ENCODE measurements at places on chromosomes 16 and 17.
A peak's percentile ranks its signal among the peaks of the same experiment; 100 is the strongest.

DNA sequence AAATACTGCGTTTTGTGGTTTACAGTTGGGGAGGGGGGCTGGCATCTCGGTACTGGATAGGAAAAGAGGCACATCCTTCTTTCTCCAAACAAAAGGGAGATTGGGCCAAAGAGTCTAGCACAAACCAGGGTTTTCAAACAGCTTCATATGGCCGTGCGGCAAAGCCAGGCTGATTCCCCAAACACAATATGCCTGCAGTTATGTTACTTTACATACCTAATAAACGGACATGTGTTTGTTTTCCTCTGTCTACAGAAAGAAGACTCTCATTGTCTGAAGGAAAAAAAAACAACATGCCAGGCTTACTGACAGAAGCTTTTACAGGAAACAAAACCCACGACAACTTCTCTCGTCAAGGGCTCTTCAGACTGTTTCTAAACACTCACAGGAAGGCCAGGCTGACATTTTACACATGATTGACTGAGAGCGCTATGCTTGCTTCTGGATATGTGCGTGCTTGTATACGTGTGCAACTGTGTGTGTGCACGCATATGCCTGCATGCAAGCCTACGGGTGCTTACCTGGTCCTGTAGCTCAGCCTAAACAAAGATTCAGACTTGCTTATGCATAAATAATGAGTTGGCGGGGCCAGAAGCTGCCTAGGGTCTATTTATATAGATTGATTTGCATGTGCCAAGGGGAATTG lies 461.0 kb upstream of the C16orf82 start:
- peaks cover 7% of the 10 kb centered on the region for H3K4me1 ChIP-seq
- no peak for DNase-seq
- H3K27ac ChIP-seq = no peak overlapping the region
- no peak overlapping the region for H3K4me3 ChIP-seq
- H3K27me3 ChIP-seq = no peaks in the 10 kb centered on the region

GRCh38 chr17:19271780-19272357 lies 34.7 kb downstream of the EPN2 start:
- H3K36me3 ChIP-seq = peaks cover 14% of the 10 kb centered on the region
- H3K27me3 ChIP-seq = no peaks in the 10 kb centered on the region
- DNase-seq = no peak
- H3K4me1 ChIP-seq = peaks cover 25% of the 10 kb centered on the region
- no peak overlapping the region for H3K4me3 ChIP-seq
- H3K27ac ChIP-seq = peak overlapping the region; percentile 68

DNA sequence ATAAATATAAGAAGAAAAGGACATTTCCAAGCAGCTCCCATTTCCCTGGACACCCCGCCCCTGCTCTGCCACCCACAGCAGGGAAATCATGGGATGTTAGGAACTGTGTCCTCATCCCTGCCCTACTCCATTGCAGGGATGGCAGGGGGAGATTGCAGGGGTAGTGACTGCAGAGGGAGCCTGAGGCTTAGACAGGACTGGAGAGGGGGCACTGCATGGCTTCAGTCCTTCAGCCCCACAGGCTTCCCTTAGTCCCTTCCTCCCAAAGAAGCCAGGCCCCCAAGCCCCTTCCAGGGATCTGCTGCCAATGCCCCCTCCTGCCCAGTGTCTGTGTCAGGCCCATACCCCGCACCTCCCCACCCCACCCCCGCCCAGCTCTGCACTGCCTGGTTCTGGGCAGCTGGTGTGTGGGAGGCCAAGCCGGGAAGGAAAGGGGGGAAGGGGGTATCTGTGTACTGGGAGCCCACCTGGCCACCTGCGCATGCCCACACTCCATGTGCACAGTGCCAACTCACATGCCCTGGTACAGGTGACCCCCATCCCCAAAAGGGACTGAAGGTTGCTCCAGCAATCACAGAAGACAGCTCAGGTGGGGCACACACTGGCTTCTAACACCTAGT lies 3.3 kb downstream of the RUNDC3A start:
- H3K4me3 ChIP-seq = peak overlapping the region; percentile 13
- no peak overlapping the region for H3K27ac ChIP-seq
- DNase-seq = no peak
- no peaks in the 10 kb centered on the region for H3K36me3 ChIP-seq

- H3K27me3 ChIP-seq = no peaks in the 10 kb centered on the region
- no peak overlapping the region for H3K27ac ChIP-seq
- H3K36me3 ChIP-seq = no peaks in the 10 kb centered on the region
- no peak overlapping the region for H3K4me3 ChIP-seq
- no peak for DNase-seq
These were observed 510.7 kb downstream of the MAF start for GRCh38 chr16:79089735-79090284.

DNA sequence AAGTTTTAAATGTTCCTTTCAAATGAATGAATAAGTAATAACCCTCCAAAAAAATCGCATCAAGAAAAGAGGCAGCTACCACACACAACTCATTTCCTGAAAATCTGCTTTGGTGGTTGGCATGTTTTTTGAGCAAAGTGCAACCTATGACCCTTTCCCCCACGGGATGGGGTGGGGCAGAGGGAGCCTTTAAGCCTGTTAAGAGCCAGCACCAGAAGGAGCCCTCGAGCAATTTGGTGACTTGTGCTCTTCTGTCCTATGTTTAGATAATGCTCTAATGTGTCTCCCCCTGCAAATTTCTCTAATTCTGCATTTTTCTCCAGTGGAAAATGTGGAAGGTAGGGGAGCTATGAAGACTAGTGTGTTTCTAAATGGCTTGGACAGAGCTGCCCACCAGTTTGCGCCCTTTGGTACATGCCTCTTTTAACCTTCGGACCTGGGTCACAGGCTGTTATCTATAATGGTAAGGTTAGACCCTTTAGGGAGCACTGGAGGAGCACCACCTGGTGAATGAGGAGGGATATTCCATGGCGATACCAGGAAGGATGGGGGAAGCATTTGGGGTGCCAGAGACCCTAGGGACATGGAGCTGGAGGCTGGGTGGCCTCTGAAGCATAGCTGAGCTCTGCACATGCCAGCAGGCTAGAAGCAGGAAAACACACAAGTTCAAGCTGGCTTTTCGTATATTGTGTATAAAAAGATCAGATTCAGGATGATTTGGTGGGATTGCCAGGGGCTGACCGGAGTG lies 1.6 kb downstream of the PYCARD start:
- peak overlapping the region; percentile 83 for H3K4me3 ChIP-seq
- DNase-seq = no peak
- peaks cover 33% of the 10 kb centered on the region for H3K36me3 ChIP-seq
- no peak overlapping the region for H3K27ac ChIP-seq
- H3K4me1 ChIP-seq = peaks cover 28% of the 10 kb centered on the region
- H3K27me3 ChIP-seq = peaks cover 79% of the 10 kb centered on the region

- DNase-seq = no peak
- no peak overlapping the region for H3K4me3 ChIP-seq
- H3K4me1 ChIP-seq = no peaks in the 10 kb centered on the region
- no peak overlapping the region for H3K27ac ChIP-seq
These were observed 5.0 kb downstream of the NEUROD2 start for GRCh38 chr17:39602533-39603303.

DNA sequence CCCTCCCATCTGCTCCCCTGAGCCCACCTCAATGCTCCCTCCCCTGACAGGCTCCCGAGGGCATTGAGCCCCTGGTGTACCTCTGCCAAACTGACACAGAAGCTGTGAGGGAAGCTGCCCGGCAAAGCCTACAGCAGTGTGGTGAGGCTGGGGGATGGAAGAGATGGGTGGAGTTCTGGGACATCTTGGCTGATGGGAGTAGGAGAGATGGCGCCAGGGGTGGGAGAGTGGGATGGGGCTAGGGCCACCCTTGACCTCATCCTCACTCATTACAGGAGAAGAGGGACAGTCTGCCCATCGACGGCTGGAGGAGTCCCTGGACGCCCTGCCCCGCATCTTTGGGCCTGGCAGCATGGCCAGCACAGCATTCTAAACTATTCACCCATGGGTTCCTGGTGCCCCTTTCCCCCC lies 16.2 kb upstream of the CTCF start:
- no peak overlapping the region for H3K4me3 ChIP-seq
- peaks cover 6% of the 10 kb centered on the region for H3K36me3 ChIP-seq
- peaks cover 3% of the 10 kb centered on the region for H3K4me1 ChIP-seq
- no peak overlapping the region for H3K27ac ChIP-seq
- DNase-seq = no peak

- H3K27me3 ChIP-seq = no peaks in the 10 kb centered on the region
- H3K4me3 ChIP-seq = no peak overlapping the region
- no peak for DNase-seq
These were observed 75.6 kb downstream of the DYNLRB2 start for GRCh38 chr16:80616362-80616761.

- H3K4me1 ChIP-seq = no peaks in the 10 kb centered on the region
- H3K36me3 ChIP-seq = no peaks in the 10 kb centered on the region
These were observed 16.4 kb downstream of the DRC3 start for GRCh38 chr17:17989081-17989480.

DNA sequence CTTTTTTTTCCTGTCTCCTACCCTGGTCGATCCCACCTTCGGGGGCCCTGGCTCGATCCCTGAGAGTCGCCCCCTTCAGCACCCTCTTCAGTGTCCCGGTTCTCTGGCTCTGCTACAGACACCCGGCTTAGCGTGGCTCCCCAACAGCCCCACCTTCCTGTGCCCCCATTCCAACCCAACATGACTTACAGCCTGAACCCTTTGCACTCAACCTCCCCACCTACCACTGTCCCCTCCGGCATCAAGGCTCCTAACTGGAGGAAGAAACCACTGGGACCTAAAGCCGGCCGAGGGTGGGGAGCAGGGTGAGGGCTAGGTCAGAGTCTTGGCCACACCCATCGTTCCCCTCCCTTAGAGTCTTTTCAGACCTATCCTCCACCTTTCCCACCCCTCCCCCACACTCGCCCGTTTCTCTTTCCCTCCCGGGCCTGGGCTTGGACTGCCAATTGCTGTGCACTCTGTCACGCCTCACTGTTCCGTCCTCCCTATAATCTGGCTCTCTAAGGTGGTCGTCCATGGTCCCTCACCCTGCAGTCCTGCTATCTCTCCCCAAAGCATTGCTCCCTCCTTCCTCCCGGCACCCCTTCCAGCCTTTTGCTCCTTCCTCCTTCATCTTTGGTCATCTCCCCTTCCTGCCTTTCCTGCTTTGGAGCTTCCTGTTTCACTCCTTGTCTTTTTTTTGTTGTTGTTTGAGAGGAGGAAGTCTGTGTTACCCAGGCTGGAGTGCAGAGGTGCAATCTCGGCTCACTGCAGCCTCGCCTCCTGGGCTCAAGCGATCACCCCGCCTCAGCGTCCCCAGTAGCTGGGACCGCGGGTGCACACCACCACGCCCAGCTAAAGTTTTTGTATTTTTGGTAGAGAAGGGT lies 890 bp upstream of the CLDN7 start:
- peaks cover 6% of the 10 kb centered on the region for H3K36me3 ChIP-seq
- no peak for DNase-seq
- H3K27me3 ChIP-seq = peaks cover 87% of the 10 kb centered on the region
- no peak overlapping the region for H3K27ac ChIP-seq

GRCh38 chr17:34665819-34666763 lies 86.7 kb downstream of the TMEM132E start:
- no peak overlapping the region for H3K4me3 ChIP-seq
- H3K27ac ChIP-seq = no peak overlapping the region
- peaks cover 6% of the 10 kb centered on the region for H3K4me1 ChIP-seq
- no peaks in the 10 kb centered on the region for H3K36me3 ChIP-seq

DNA sequence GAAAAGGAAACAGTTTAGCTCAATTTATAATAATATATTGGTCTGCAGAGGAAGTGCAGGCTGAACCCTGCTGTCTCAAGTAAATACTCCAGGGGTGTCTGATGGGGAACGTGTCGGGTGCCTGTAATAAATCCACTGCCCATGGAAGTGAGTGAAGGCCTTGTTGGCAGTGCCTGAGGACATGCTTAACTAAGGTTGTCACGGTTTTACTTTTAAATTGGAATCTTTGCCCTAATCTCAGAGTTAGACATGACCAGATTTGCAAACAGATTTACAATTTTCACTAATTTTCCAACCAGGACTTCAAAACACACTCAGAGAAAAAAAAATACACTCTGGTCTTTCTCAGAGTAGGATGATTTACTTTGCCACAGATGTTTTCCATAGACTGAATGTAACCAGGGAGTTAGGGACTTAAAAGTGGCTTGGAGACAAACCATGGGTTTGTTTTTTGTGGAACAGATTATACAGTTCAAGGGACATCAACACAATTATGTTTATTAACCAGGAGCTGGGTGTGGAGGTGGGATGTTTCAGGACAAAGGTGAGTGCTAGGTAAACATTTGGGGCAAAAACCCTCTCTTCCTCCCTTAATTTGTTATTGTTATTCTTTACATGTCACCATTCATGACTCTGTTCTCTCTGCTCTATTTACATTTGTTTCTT lies 144.5 kb downstream of the FTO start:
- no peak overlapping the region for H3K4me3 ChIP-seq
- peaks cover 5% of the 10 kb centered on the region for H3K36me3 ChIP-seq
- H3K4me1 ChIP-seq = peaks cover 8% of the 10 kb centered on the region
- no peak overlapping the region for H3K27ac ChIP-seq
- DNase-seq = no peak

DNA sequence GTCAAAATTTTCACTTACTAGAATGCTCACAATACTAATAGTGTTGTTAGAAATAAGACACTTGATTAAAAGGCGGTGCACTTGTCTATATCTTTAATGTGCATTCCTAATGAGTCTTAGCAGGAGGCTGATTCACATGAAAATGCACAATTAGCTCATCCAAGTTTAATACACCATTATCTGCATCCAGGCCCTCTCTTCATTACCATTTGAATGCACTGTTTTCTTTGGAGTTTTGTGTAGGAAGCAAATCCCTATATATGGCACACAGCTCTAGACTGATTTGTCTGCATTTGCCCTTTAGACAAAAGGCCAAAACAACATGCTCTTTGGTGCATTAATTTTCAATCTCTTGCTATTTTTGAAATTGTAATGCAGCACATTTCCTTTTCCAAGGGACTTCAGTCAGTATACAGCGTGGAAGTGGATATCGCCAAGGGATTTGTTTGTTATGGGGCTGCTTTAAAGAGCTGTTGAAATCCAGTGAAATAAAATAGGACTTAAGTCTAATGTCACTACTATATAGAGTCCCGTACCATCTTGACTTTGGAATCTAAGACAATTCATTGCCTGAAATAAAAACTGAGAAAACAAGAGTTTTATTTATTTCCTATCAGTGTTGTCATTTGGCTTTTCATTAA lies 257.6 kb upstream of the CPHXL start:
- no peak for DNase-seq
- H3K4me3 ChIP-seq = no peak overlapping the region
- no peaks in the 10 kb centered on the region for H3K27me3 ChIP-seq
- H3K36me3 ChIP-seq = no peaks in the 10 kb centered on the region

GRCh38 chr17:30379903-30380381 lies 1.2 kb downstream of the CPD start:
- peaks cover 53% of the 10 kb centered on the region for H3K4me1 ChIP-seq
- H3K36me3 ChIP-seq = no peaks in the 10 kb centered on the region
- no peak overlapping the region for H3K27ac ChIP-seq
- H3K4me3 ChIP-seq = peak overlapping the region; percentile 88
- no peak for DNase-seq
- peaks cover 18% of the 10 kb centered on the region for H3K27me3 ChIP-seq

All from neural crest cell (in vitro differentiated cells).